Stimulated activated CD4-positive, alpha-beta T cell treated with anti-CD3 and anti-CD28 coated beads, Interleukin-15, amount 100 ng/mL, for 1 hour (primary cell): ENCODE measurements at places on chromosomes 12 and 14.

- no peak for DNase-seq
These were observed 29.1 kb downstream of the SLC39A9 start for GRCh38 chr14:69427596-69427995.

GRCh38 chr12:117645473-117645872, 284.0 kb upstream of the NOS1 start:
- DNase-seq, result no peak

- no peak for DNase-seq
These were observed 26.6 kb downstream of the GPRC5D start for GRCh38 chr12:12925388-12925787.

GRCh38 chr14:53412819-53413675, 259.9 kb upstream of the DDHD1 start:
- DNase-seq, result no peak

DNA sequence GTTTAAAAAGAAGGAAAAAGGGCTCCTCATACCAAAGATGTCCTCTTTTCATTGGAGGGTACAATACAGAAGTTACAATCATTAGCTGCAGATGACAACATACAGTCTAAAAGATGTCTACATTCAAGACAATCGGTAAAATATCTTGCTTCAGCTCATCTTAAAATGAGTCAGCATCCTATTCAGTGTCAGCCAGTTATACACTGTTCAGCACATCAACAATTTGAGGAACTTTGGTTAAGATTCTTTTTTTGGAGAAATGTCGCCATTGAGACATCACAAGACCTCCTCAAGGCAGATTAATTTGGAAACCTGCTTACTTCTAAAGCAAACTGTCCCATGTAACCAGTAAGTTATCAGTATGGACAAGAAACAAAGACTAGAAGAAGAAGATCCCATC, 100.7 kb upstream of the SLC38A4 start:
- no peak for DNase-seq

DNA sequence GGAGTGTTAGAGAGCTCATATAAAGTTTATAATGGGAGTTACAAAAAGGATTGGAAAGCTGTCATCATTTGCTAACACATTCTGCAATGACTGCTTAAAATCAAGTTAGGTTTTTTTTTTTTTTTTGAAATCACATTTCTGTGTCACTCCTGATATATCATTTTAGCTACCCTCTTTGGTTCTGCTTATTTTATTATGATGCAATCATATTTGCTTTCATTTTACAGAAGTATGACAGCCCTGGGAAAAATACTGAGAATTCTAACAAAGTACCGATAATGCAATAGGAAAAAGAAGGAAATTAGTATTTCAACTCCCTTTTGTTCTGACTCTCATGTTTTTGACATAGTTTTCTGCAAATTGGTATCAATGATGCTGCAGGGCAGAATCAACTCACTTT, 71.6 kb upstream of the MDGA2 start:
- DNase-seq, result no peak

DNA sequence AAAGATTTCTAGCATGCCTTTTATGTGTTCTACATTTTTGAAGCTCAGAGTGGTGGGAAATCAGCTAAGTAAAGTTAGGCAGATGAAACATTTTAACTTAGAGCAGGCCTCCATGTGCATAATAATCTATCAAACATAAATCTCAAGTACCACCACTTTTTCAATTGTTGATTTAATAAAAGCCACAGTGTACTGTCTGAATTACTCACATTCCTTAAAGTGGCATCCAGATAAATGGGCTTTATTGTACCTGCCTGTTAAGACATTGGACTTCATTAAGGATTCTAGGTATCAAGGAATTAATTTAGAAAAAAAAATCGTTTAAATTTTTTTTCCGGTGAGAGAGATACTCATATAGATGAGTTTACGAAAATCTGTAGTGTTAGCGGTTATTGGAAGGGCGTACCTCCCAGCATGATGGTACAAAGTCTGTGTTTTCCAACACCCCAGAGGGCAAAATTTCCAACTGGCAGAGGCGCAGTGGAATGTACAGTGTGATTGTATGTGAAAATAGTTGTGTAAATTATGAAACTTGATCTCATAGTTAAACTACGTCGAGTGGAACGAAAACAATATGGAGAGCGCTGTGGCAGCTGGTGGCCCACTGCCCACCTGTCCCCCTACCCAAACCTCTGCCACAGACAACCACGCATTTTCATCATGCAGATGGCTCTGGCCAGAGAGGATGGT, 25.0 kb downstream of the ELK3 start:
- no peak for DNase-seq

- DNase-seq, result no peak
These were observed 32.7 kb upstream of the SYT10 start for GRCh38 chr12:33472299-33472698.

DNA sequence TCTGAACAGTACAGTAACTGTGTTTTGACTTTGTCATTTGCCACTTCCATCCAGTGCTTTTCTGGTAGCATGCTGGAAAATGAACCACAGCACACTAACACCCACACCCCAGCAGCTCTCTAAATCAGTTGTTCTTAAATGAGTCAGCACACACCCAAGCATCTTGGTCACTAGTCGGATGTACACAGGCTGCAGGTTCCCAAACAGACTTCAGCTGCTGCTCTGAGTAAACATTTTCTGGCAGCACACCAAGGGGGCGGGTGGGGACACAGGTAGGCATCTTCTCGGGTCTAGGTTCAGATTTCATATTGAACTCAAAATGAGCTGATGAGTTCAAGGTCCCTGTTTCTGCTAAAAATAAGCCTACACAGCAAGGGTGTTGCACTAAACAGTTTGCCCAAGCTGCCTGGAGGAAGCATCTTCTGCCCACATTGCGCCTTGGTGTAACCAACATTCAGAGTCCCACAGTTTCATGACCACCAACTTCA, 39.8 kb downstream of the IFNG start:
- peak; percentile 26 for DNase-seq
